AG10803 (cell line): ENCODE measurements at places on chromosomes 1 and 21.
A peak's percentile ranks its signal among the peaks of the same experiment; 100 is the strongest.

GRCh38 chr1:214492401-214493075 lies 58.9 kb downstream of the PTPN14 start:
- DNase-seq = peak; percentile 86

- DNase-seq = peak; percentile 82
Observed at GRCh38 chr1:28882009-28882628, 32.2 kb upstream of the EPB41 start.

- no peak for DNase-seq
Observed at GRCh38 chr1:21341517-21342078, 51.3 kb upstream of the ECE1 start.

DNA sequence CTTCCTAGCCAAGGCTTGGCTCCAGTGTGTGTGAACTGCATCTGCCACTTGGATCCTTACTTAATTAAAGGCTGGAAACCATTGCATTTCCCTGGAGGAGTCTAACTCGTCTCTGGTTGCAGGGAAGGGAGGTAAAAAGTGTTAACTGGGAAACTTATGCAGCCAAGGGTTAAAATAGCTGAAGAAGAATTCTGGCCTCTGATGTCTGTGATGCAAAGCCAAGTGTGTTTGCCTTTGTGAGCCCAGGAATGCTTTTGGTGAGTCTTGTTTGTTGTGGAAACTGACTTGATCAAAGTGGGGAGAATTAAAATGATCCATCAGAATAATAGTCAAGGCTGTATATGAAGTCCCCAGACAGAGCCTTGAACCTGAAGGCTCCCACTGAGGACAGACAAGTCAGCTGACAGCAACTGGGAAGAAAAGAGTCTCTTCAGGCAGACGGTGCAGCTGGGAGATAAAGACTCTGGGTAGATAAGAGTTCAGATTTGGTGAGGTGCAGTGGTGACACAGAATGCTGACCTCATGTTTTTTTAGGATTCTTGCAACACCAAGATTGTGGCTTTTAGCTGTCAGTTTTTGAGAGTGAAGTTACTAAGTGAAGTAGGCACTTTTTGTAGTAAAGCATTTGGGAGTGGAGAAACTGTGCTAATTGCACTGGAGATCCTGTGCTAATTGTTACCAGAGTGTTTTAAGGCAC lies 59.5 kb upstream of the WLS start:
- DNase-seq = no peak

- DNase-seq = no peak
Observed at GRCh38 chr1:182386980-182387379, 4.6 kb downstream of the GLUL start.

DNA sequence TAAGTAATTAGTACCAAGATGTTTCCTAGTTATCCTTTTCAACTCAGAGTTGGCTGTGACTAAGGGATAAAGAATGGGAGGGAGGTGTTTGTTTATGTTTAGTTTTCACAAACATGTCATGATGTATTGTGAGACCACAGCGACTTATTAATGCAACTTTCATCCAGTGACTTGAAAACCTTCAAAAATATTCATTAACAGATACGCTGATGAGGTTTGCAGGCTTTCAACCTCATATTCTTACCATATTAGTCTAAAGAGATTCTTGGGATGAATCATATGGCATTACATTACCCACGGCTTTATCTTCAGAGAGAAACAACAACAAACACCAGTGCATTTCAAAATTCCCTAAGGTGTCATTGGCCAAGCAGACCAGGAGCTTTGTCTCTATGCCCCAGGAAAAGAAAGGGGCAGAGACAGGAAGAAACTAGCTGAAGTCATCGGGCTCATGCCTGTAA lies 36.4 kb downstream of the PALMD start:
- DNase-seq = peak; percentile 62

- no peak for DNase-seq
Observed at GRCh38 chr1:246959944-246960693, 28.4 kb upstream of the AHCTF1 start.

GRCh38 chr21:32523988-32524719 lies 61.2 kb downstream of the TCP10L start:
- DNase-seq = peak; percentile 86

DNA sequence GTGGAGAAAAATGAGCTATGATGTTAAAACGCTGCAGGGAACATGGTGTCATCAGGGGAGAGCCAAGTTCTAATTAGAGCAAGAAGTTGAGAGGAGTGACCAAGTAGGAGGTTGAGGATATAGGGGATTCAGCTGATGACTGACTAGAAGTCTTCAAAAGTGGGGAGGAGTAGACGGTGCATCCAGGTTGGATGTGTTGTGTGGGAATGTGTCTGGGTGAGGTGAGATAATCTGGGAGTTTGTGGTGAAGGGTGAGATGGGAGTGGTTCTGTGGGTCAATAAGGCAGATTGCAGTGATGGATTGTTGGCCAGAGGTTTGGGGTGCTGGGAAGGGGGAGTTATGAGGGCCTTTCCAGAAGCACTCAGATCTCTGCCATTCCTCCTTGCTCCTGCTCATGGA lies 72.0 kb upstream of the IRF2BP2 start:
- no peak for DNase-seq

DNA sequence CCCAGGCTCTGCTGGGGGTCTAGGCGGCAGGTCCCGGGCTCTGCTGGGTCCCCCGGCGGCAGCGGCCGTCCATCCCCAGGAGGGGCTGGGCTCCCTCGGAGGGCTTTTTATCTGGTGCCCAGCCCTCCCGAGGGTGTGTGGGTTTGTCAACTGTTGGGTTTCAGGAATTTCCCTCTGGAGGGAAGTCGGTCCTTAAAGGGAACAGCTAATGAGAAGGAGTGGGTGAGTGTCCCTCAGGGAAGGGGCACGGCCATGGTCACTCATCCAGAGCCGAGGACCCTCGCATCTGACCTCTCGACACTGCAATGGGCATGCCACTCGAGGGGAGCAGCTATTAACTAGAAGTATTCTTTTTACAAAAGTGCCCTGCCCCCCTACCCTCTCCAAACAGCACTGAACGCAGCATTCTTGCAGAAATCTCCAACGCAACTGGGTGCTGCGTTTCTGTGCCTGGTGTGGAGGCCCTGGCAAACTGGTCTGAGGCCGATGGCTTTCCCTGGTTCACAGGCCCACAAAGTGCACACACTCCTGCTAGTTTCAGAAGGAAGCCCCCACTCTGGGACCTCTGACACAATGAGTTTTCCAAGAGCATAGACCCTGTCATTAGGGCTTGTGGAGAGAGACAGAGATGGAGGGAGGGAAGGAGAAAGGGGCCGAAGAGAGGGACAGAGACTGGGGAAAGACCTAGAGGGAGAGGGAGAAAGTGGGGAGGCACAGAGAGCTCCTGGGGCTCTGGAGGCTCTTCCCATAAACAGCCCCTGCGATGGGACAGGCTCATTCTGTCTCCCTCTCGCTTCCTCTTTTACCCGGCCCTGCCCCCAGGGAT lies 1.0 kb upstream of the TSPEAR start:
- no peak for DNase-seq

- no peak for DNase-seq
Observed at GRCh38 chr1:154992721-154993571, 440 bp upstream of the LENEP start.

DNA sequence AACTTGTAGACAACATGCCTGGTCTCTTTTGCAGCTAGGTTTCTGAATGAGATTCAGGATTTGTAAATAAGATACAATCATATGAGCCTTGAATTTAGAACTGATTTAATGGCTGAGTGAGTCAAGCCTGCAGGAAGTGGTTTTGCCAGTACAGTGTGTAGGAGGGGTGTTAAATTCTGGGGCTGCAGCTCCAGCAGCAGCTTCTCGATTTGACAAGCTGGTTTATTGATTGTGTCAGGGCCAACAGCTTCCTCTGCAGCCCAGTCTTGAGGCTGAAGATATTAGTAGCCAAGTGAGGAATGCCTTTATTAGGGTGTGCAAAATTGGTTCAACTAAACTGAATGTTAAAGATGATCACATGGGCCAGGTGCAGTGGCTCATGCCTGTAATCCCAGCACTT lies 11.5 kb upstream of the PLA2G5 start:
- DNase-seq = peak; percentile 86

- peak; percentile 16 for DNase-seq
Observed at GRCh38 chr1:83033682-83034081, 965.2 kb downstream of the TTLL7 start.

GRCh38 chr1:46041551-46041950 lies 90.9 kb downstream of the PIK3R3 start:
- no peak for DNase-seq

DNA sequence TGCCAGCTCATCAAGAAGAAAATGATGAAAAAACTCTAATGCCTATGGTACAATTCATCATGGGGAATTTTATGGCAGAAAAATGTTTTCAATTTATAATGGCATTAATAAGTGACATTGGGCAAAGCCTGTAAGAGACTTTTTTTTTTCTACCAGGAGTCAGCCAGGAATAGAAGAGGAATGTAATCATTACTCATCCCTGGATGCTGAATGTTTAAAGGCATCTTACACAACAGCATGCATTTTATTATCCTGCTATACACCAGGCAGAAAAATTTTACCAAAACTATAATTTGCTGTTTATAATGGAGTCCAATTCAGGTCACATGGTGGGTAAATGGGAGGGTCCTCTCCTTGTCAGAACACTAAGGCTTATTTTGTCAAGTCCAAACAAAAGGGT lies 189.9 kb upstream of the BEND5 start:
- DNase-seq = peak; percentile 85

GRCh38 chr1:37151789-37152188 lies 117.5 kb upstream of the GRIK3 start:
- no peak for DNase-seq

- DNase-seq = no peak
Observed at GRCh38 chr1:90186506-90187322, 191.8 kb downstream of the ZNF326 start.

GRCh38 chr1:91901231-91901630 lies 15.3 kb upstream of the TGFBR3 start:
- no peak for DNase-seq

- no peak for DNase-seq
Observed at GRCh38 chr1:56148326-56149193, 430.8 kb downstream of the PLPP3 start.

DNA sequence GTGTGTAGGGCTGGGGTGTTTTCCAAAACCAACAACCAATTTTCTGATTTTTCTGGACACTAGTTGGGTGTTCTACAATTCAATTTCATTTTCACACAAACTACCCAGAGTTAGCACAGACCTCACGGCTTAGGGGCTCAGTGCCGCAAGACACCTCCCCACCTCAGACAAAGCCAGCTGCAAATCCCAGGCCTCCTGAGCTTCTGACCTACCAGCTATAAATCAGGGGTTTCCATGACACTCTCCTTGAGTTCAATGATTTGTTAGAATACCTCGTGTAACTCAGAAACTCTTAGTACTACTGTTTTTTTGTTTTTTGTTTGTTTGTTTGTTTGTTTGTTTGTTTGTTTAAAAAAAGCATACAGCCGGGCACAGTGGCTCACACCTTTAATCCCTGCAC lies 28.7 kb upstream of the FAM89A start:
- no peak for DNase-seq

DNA sequence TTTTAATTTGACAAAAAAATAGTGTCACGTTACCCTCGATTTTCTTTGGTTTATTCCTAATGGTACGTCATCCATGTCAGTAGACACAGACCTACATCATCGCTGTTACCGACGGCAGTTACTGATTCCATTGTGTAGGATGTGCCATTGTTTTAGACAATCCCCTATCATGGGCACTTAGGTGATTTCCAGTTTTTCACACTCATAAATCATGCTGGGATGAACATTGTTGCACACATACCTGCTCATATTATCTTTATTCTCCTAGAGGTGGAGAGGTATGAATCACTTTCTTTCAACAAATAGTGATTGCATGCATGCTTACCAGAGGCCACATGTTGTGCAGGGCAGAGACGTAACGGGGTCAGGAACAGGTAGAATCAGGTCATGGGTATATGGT lies 79.7 kb upstream of the EFHD2 start:
- no peak for DNase-seq

DNA sequence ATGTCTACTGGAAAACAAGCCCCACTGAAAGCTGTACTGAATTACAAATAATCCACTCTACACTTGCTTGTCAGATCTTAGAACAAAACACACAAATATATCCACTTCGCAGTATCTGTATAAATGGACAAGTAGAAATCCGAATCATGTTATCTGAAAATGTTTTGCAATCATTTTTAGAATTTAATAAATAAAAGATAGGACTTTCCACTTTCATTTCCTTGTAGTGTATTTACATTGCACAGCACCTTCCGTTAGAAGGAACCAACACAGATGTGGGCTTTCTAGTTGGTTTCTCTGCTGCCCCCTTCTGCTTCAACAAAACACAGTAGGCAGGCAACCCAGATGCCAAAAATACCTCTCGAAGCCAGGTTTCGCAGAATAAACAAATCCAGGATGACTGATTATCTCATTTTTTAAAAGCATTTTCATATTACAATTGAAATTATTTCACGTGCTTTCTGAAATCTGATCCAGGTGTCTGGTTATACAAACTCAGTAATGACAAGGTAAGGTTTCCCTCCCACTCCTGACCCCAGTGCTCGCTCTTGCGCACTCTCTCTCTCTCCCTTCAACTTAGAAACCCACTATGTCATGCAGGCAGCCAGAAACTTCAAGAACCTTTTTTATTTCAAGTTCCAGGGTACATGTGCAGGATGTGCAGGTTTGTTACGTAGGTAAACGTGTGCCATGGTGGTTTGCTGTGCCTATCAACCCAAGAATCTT lies 389.9 kb downstream of the SMYD3 start:
- peak; percentile 56 for DNase-seq

- DNase-seq = no peak
Observed at GRCh38 chr1:207440626-207441025, 13.5 kb upstream of the CR2 start.

DNA sequence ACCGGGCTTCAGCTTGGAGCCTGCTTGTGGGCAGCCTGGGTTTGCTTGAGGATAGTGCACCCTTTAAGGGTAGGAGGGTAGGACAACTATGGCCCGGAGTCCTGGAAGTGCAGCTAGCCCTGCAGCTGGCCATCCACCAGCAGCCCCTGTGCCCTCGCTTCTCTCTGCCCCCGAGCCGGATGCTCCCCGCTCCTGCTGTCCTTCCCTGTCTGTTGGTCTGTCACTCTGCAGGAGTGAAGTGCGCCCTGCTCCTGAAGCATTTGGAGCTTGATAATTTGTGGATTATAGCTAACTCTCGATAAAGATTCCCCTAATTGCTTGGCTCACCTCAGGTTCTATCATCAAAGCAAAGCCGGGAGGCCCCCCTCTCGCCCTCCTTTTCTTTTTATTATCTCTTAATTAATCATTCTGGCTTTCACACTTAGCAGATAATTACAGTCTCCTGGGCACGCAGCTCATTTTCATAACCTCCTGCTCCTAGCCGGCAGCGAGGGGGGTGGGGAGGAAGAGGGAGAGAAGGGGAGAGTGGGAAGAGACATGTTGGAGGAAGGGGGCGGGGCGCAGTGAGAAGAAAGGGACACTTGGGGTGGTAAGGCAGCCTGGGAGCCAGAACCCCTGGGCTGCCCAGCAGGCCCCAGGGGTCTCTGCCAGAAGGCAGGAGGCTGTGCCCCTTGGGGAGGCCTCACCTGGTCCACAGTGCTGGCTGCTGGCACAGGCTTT lies 14.4 kb downstream of the KIRREL1 start:
- DNase-seq = no peak

- DNase-seq = no peak
Observed at GRCh38 chr1:221106616-221107015, 227.4 kb downstream of the HLX start.

GRCh38 chr21:16337266-16337665 lies 607.5 kb downstream of the USP25 start:
- no peak for DNase-seq
